ENCODE measurements at places on chromosomes 6 and 20.

DNA sequence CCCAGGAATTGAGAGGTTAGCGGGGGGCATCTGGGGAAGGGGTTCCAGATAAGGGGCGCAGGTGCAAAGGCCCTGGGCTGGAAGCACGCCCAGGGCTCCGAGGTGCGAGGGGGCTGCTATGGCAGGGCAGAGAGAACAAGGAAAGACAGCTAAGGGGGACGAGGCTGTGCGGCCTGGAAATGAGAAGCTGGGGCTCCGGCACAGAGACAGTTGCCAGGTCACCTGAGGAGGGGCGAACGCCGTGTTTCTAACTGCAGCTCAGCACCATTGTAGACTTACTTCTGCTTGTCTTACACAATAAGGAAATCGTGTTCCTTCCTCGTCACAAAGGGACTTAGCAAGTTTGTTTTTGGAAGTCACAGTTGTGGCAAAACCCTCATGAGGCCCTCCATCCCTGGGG, 68.9 kb upstream of the TBXT start:
- no peak for DNase-seq

- DNase-seq = no peak
These were observed 119.7 kb downstream of the SH3BGRL2 start for GRCh38 chr6:79750806-79751205.

DNA sequence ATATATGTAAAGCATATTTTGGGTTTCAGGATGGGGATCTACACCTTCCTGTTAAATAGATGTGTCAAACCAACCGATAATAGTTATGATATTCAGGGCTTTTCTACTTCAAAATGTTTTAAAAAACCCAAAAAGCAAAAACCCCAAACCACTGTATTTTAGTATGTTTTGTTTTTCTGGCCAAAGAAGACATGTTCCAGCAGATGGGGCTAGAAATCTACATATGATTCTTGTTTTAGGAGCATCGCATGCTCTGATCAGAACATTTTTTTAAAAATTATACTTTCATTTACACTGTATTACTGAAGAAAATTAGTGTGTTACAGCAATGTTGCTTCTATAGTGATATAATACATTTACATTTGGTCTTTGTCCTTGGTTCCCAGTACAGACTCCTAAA, 11.0 kb downstream of the RMND1 start:
- DNase-seq = no peak

- no peak for DNase-seq
These were observed 26.5 kb downstream of the ULBP1 start for GRCh38 chr6:149990212-149990660.

DNA sequence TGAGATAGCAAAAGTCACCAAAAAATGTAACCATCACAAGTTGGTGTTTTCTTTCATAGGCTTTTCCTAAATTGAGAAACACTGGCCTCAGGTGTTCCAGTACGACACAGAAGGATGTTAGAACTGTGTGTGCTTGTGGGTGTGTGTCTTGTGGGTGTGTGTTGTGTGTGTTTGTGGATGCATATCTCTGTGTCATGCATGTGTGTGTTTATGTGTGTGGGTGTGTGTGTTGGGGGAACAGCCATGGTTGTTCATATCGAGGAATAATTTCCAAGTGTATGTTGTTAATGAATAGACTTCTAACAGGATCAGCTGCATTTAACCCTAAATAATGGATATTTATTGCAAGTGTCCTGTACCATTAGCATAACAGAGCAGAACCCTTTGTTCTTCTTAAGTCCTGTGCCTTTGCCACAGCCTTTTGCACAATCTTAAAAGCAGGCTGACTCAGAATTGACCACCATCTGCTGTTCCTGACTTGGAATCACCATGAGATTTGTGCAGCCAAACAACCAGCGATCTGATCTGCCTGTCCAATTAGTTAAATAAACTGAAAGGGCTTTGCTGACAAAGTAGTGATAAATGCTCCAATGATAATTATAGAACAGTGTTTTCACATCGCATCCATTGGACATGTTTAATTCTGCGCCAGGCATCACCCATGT, 7.6 kb downstream of the CD93 start:
- DNase-seq = no peak

GRCh38 chr6:98831959-98832283, 2.5 kb upstream of the POU3F2 start:
- no peak for DNase-seq

GRCh38 chr20:64143018-64143801, 21.0 kb upstream of the MYT1 start:
- no peak for DNase-seq

GRCh38 chr6:133350928-133351327, 109.8 kb downstream of the EYA4 start:
- no peak for DNase-seq

- no peak for DNase-seq
These were observed 216.9 kb upstream of the SMLR1 start for GRCh38 chr6:130610303-130610702.

- no peak for DNase-seq
These were observed 3.9 kb upstream of the CCN5 start for GRCh38 chr20:44711237-44711636.

DNA sequence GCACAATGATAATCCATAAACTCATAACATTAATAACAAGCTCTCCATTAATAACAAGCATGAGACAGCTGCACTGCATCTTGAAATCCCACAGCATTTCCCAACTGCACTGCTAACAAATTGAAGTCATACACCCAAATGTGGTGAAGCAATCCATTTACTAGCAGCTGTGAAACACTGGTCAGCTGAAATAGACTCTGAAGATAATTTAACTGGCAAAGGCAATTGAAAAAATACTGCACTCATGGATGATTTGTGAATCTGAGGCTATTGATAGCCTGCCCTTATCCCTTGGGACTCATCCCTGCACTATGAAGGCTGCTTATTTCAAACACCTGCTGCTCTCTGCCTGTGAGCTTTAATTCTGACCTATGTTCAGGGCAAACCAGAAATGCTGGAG, 49.1 kb upstream of the PLCB1 start:
- DNase-seq = no peak

DNA sequence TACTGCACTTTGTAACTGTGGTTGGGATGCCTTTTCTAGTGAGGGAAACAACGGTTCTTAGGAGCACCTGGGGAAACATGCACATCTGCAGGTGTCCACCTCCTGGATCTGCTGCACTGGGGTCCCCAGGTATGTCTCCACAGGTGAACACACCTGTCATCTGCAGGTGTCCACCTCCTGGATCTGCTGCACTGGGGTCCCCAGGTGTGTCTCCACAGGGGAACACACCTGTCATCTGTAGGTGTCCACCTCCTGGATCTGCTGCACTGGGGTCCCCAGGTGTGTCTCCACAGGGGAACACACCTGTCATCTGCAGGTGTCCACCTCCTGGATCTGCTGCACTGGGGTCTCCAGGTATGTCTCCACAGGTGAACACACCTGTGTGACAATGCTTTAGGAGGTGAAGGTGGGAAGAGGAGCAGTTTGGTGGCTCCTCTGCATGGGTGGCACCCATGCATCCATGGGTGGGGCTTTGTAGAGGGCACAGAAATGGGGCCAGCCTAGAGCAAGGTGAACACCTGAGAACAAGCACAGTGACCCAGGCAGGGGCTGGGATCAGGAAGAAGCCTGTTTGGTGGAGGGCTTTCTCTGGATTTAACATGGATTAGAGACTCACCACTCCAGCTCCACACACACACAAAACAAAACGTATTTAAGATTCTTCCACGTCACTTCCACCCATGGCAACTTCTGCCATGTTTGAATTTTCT, 206.0 kb upstream of the CDH4 start:
- no peak for DNase-seq

GRCh38 chr20:35117196-35117595, 24.6 kb upstream of the TRPC4AP start:
- DNase-seq = no peak

DNA sequence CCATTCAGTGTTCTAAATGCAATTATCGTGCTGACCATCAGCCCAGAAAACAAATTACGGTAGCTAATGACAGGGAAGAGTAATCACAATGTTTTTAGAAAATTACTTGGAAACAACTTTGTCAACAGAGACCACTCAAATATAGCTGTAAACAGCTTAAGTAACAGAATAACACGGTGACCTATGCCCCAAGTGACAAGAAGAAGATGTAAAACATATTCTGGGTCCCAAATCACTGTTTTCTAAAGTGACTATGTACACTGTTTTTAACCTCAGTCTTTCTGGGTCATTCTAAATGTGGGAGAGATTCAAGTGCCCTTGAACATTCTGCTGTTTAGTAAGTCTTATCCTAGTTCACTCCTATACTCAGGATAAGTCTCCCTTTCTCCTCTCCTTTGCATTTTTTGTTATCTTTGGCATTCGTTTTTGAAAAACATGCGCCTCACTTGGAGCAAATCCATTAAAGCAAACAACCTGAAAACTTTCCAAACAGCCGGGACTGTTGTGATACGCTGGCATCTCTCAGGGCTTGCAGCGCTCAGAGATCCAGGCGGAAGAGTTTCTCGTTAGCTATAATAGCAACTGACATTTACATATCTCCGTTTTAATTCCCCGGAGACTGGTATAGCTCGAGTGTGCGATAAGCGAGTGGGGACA, 114.5 kb upstream of the SOX4 start:
- no peak for DNase-seq

DNA sequence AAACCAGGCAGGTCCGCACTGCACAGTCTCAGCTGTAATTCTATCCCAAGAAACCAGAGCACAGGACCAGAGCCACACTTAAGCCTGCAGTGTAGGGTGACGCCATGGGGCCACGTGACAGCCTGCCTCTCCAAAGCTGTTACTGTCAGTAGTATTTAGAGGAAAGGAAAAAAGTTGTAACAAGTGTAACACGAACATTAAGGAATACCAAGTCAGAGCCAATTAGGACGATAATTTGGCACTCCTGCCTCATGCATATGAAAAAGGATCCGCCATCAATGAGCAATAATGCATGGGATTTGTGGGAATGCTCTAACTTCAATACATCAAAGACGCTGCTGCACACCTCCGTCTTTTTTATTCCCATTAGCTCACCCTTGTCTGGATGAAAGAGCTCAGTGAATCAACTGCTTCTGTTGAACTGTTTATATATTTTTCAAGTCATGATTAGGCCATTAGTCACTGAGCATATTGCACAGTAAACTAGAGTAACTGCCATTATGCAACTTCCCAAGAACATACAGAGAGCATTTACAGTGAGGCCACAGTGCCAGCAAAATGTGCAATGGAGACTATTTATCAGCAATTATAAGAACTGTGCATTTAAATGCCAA, 79.9 kb downstream of the ATXN1 start:
- no peak for DNase-seq

GRCh38 chr6:105492706-105493673, 90.1 kb upstream of the PREP start:
- DNase-seq = no peak

DNA sequence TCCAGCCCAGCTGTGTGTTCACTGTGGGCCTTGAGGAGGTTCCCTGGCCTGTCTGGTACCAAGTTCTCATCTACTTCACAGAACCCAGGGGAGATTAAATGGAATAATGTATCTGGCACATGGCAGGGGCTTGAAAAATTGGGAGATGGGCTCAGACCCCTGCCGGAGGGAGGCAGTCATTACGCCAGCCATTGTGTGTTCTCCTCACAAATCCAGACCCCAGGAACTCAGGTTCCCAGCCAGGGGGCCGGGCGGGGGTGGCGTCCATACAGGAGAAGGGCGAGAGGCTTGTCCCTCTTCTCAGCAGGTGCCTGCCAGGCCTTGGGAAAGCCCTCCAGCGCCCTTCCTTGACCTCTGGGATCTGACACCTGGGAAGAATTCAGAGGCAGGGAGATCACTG, 8.1 kb downstream of the NOL4L start:
- no peak for DNase-seq

GRCh38 chr20:63935447-63935846, 20.8 kb downstream of the UCKL1 start:
- DNase-seq = no peak

DNA sequence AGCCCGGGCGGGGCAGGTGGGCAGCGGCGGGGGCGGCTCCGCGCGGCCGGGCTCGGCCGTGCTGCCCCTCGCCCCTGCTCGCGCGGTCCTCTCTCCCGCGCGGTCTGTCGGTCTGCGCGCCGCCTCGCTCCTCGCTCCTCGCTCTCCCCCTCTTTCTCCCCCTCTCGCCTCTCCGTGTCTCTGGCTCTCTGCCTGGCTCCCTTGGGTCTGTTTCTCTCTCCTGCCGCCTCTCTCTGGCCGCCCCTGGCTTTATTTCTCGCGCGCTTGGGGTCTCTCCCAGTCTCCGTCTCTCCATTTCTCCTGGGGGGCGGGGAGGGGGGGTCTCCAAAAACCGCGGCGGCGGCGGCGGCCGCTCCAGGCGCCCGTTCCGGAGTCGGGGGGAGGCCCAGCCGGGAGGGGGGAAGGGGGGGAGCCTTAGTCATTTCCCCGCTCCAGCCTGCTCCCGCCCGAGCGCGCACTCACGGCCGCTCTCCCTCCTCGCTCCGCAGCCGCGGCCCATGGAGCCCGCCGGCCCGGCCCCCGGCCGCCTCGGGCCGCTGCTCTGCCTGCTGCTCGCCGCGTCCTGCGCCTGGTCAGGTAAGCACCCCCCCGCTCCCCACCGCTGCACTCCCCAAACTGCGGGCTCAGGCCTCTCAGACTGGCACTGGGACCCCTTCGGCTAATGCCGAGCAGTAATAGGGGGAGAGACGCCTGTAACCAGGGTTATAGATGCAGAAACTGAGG, at the start of gene SIRPA:
SIRPA (plus strand) TSS at position 457 of the 723 bp plus-strand sequence; CDS start at position 498, 41 bp downstream.
- DNase-seq = no peak

GRCh38 chr6:164749221-164750064, 560.0 kb downstream of the C6orf118 start:
- no peak for DNase-seq

DNA sequence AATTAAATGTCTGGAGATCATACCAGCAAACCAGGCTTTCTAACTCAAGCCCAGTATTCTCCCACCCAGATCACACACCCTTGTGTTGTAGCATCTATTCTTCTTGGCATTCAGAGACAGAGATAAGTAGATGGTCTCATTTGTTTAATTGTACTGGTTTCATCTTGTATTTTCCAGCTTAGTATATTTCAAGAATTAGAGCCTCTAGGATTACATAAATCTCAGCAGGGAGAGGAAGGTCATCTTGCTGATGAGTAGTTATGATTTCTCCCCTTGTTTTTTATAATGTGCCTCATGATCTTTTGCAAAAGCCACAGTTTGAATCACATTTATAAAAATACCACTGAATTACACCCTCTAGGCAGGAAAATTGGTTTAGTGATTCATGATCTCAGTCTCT, 106.6 kb upstream of the NRSN1 start:
- no peak for DNase-seq

GRCh38 chr6:56143796-56144195, 103.6 kb downstream of the COL21A1 start:
- no peak for DNase-seq

Data from stimulated activated CD8-positive, alpha-beta memory T cell treated with anti-CD3 and anti-CD28 coated beads, Interleukin-12 subunit alpha, Interleukin-12 subunit beta, amount 100 ng/mL, for 4 hours (primary cell).